Fibroblast of pulmonary artery (primary cell): ENCODE measurements at places on chromosomes 11 and 22.

GRCh38 chr11:111259896-111260295, 14.4 kb downstream of the POU2AF2 start:
- no peak for DNase-seq

DNA sequence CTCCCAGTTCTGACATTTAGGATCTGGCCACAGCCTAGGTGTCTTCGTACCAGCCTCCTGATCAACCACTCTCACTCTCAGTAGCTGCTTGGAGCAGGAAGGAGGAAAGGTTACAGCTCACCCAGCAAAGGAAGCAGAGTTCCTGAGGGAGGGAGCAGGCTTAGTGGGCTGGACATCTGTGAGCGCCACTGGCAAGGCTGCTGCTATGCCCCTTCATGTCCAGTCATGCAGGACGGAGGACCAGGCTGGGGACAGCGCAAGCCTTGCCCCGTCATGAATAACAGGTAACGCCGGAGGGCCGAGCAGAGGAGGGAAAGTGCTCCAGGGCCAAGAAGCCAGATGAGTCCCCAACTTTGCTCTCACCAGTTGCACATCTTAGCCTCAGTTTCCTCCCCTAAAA, 25.8 kb downstream of the TPST2 start:
- DNase-seq, result no peak

DNA sequence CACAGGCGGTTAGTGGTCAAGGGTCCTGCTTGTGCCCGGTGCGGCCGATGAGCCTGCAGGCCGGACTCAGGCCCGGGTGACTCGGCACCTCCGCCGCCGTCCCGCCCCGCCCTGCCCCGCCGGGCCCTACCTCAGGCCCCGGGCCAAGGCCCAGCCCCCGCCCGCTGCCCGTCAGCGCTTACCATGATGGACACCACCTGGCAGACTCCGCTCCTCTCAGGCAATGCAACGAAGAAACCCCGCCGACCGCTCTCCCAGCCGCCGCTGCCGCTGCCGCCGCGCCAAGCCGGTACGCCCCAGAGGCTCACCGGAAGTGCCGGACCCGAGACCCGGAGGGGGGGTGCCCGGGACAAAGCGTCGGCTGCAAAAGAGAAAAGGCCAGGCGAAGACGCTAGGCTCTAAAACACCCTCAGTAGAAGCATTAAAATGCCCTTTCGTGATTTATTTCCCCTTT, at the start of gene UFD1:
TSS of gene UFD1 (minus strand) at position 293 of the 454 bp plus-strand sequence. CDS start at position 185, 108 bp downstream.
- DNase-seq, result peak; percentile 87

DNA sequence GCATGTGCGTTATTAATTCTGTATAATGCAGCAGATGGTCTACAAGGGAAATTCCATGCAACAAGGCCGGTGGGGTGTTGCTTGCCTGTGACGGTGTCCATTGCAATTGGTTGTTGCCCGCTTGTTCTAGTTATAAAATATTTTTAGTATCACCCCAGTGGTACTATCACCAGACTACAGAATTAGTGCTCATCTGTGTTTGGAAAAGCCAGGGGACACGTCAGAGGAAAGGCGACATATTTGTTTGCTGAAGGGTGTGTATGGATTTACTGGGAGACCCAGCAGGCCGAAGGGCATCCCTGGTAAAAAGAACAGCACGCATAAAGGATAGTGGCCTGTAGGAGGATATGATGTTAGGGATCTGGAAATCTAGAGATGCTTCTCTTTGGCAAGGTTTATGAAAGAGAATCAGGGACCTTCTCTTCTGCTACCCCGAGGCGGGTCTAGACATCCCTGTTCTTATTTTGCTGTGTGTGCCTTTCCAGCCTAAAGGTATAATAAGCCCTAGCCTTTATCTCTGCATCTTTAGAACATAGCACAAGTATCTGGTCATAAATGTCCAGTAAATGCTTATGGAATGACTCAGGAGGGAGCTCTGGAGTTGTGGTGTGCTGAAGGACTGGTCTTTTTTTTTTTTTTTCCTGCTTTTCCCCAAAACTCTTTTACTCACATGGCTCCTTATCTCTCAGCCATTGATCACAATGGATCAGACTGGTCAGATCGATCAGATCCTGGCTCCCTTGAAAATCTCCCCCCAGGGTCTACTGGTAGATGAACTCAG, 90.9 kb downstream of the LDLRAD3 start:
- peak; percentile 78 for DNase-seq

GRCh38 chr11:94254214-94254613, 50.2 kb upstream of the IZUMO1R start:
- no peak for DNase-seq

DNA sequence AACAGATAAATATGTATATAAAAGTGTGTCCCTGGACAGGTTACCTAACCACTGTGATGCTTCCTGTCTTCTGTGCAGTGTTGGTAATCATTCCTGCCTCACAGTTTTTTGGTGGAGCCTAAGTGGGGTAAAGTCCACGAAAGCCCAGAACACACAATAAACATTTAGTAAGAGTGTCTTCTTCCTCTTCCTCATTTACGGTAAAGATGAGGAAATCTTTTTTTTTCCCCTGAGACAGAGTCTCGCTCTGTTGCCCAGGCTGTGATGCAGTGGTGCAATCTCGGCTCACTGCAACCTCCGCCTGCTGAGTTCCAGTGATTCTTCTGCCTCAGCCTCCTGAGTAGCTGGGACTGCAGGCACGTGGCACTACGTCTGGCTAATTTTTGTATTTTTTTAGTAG, 117.1 kb downstream of the LDLRAD3 start:
- no peak for DNase-seq

DNA sequence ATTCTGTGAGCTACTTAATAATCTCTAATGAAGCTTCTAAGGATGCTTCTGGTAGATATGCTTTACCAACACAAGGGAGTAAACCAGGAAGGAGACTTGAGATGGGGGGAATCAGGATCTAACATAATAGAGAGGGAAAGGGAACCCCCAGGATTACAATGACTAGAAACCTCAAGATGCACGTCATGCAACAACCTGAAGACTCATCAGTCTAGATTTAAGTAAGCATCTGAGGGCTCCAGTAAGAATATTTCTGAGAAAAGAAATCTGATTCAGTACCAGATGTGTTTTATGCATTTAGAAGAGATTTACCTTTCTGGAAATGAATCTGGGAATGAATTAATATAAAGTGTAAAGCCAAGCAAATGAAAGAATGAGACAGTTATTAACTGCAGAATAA, 15.2 kb downstream of the KDM4D start:
- no peak for DNase-seq

GRCh38 chr22:48242461-48242864, 1480.0 kb downstream of the TBC1D22A start:
- no peak for DNase-seq

DNA sequence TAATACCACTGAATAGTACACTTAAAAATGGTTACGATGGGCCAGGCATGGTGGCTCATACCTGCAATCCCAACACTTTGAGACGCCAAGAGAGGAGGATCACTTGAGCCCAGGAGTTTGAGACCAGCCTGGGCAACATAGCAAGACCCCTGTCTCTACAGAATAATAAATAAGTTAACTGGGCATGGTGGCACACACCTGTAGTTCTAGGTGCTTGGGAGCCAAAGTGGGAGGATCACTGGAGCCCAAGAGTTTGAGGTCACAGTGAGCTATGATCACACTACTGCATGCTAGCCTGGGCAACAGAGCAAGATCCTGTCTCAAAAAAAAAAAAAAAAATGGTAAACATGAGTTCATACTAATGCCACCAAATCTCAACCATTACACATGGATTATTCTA, 61.3 kb downstream of the CD6 start:
- no peak for DNase-seq

- no peak for DNase-seq
These were observed 112.9 kb downstream of the DSCAML1 start for GRCh38 chr11:117684111-117684510.

GRCh38 chr11:68314203-68315170, 2.1 kb downstream of the LRP5 start:
- DNase-seq, result no peak

GRCh38 chr11:47222696-47223095, 7.9 kb downstream of the DDB2 start:
- no peak for DNase-seq

DNA sequence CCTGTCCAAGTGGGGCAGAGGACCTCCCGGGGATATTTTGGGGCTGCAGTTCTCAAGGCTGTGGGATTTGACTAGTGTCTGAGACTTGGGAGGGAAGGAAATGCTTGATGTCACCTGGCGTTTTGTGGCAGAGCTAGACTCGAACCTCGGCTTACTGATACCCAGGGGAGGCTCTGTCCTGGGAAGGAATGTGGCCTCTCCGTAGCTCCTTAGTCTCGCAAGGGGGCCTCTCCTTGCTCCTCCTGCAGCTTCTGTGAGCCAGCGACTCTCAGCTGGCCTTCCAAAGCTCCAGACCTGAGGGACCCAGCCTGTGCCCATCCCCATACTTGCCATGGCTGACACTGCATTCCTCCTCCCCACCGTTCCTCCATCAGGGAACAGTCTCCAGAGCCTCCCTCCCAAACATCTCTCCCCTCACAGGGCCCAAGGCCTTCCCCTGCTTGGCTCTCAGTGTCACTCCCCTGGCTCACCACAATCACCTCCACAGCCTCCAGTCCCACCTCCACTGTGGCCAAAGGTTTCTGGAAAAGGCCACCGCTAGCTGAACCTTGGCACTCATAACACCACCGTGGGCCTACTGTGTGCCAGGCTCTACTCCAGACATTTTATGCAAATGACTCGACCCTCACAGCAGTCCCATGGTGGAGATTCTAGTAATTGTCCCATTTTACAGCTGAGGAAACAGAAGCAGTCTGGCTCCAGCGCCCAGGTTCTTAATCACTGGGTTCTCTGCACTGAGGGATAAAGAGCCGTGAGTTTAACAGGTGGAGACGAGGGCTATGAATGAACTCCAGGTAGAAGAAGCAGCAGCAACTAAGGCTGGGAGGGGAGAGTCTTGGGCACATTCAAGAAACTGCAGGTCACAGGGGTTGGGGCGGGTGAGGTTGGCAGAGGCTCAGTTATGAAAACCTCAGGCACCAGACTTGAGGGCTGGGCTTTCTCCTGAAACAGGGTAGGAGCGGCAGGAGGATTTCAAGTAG, 12.1 kb downstream of the P2RY2 start:
- DNase-seq, result no peak

GRCh38 chr11:134714021-134714656, 302.1 kb upstream of the B3GAT1 start:
- no peak for DNase-seq

GRCh38 chr11:127044535-127044934, 44.0 kb upstream of the KIRREL3 start:
- no peak for DNase-seq

DNA sequence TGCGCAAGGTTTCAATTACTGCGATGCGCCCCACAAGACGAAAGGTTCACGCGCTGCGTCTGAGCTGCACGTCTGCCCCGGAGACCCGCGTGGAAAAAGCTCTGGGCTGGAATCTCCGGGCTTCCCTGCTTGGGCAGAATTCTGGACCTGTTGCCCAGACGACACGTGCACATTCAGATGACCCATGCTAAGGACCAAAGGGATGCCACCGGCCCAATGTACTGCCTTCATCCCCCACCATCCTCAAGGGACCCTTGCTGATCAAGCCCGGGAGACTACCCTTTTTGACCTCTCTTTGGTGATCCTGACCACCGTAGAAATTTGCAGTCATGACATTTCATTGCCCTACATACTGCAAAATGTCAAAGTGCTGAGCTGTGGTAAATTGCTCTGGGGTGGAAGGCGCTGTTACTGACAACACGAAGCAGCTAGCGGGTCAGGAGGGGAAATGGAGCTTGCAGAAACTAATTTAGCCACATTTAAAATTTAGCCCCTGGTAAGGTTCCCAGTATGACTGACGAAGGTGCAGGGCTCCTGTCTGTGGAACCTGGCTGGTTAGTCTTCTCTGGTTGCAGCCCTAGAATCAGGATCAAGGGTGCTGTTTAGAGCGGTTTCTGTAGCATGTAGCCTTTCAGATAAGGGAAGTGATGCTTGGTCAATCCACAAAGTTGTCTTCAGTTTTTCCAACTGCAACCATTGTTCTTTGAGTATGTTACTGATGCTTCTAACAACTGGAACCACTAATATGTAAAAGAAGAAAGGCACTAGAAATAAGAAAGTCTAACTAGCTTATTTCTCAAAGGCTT, 81.9 kb downstream of the PRR5L start:
- DNase-seq, result peak; percentile 8

GRCh38 chr11:109960831-109961230, 132.4 kb upstream of the ZC3H12C start:
- peak; percentile 96 for DNase-seq
